ENCODE measurements at places on chromosomes 2 and 18.
A peak's percentile ranks its signal among the peaks of the same experiment; 100 is the strongest.

GRCh38 chr2:200306196-200306930, at the start of gene SPATS2L:
SPATS2L (plus strand) TSS chr2:200306693; CDS start chr2:200389245, 82,552 bp downstream.
- peak; percentile 44 for DNase-seq

DNA sequence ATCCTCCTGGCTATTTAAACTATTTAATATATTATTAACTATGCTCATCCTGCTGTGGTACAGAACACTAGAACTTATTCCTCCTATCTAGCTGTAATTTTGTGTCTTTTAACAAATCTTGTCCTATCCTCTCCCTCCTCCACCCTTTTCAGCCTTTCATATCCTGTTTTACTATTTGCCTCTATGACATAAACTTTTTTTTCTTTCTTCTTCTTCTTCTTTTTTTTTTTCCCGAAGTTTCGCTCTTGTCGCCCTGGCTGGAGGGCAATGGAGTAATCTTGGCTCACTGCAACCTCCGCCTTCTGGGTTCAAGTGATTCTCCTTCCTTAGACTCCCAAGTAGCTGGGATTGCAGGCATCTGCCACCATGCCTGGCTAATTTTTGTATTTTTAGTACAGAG, 201.5 kb downstream of the LPIN1 start:
- DNase-seq = no peak

DNA sequence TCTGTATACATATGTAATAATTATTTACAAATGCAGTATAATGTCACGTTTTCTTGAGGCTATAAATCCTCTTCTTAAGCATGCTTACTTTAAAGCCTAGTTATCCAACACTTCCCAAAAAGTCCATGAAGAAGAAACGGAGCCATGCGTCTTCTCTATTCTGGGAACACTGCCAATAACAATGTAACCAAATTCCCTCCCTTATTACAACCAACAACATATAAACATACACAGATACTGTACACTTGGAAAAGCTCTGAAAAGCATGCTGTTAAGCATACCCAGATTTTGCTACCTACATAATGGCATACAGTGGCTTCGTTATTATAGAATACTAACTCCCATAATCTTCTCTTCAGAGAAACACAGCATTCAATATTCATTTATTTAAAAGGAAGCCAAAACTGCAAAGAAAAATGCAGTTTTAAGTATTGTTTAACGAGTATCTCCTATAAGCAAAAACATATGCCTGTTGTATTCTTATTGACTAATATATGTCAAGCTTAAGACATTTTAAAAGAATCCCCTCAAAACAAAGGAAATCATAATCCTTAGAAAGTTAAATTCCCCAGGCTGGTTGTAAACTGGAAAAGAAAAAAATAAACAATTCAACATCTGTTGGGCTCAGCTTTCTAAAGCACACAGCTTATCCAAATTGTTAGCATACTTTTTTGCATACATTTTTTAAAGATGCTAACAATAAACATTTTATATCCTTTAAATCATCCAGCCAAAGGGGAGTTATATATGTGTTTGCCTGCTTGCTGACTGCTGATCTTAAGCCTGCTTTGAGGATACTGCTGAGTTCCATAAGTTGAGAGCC, 83.4 kb downstream of the SLC25A12 start:
- DNase-seq = no peak

DNA sequence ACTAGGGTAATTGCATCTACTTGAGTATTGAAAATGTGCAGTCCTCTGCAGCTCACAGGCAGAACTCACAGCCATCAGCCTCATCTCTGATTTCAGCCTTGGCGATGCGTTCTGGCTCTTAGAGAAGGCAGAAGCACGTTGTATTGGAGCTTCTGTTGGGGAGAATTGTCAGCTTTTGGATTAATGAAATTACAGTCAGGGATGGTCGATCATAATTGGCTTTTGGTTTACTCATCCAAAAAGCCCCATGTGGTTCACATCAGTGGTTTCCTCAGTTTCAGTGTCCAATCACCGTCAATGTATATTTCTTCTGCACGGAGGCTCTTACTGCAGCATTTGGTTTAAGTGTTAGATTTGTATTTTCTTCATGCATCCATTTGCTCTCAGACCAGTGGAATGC, 218.5 kb upstream of the SOX11 start:
- DNase-seq = no peak

- DNase-seq = no peak
Measured at GRCh38 chr2:14928056-14928455, 295.5 kb downstream of the LRATD1 start.

GRCh38 chr2:98876741-98877140, 59.3 kb downstream of the CRACDL start:
- DNase-seq = no peak

DNA sequence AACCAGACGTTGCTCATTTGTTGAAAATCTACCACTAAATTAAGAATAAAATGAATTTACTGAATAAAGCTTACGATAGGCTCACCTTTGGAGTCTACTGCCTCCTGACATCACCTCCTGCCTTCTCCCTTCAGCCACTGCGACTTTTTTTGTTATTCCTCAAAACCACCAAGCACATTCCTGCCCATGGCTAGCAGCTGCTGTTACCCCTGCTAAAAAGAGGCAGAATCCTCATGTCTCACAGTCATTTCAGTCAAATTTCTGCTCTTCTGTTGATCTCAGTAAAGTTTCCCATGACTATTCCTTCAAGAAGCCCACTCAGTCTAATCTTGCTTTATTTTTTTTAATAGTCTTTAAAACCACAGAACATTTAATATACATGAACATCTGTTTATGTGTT, 40.8 kb upstream of the ANKRD62 start:
- DNase-seq = no peak

DNA sequence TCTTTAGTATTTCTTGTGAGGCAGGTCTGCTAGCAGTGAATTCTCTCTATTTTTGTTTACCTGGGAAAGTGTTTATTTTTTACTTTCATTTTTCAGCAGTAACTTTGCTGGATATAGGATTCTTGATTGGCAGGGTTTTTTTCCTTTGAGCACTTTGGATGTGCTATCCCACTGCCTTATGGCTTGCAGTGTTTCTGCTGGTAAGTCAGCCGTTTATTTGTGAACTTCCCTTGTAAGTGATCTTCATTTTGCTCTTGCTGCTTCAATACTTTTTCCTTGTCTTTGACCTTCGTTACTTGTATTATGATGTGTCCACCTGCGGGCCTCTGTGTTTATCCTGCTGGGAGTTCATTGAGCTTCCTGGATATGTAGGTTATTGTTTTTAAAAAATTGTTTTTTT, 54.7 kb downstream of the SLC66A2 start:
- DNase-seq = no peak

DNA sequence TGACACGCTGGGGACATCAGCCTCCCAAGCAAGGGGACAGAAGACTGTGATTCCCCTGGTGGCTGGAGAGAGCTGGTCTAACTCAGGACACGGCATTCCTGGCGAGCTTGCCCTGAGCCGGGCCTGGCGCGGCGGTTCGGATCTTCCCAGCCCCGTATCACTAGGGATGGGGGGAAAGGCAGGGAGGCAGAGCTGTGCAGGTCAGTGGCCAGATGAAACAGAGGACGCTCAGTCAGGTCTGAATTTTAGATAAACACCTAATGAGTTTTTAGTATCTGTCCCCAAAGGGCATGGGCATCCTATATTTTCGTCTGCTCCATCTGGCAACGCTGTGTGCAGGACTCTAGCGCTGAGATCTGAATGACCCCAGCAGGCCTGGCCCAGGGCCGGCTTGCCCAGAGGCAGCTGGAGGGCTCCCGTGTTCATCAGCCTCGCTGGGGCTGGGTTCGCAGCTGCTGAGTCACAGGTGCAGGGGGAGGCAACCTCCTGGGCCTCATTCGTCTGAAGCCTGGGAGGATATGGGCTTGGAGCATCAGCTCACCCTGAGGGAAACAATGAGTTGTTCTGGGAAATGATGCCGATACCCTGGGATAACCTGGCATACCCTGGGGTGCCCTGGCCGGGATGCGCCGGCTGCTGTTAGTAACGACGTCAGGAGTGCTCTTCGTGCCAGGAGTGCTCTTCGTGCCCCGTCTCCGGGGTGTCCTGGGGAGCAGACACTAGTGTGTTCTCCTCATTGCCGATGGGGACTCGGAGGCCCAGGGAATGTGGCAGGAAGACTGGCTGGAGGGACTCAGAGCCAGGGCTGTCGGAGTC, 48.1 kb upstream of the HPCAL1 start:
- no peak for DNase-seq

DNA sequence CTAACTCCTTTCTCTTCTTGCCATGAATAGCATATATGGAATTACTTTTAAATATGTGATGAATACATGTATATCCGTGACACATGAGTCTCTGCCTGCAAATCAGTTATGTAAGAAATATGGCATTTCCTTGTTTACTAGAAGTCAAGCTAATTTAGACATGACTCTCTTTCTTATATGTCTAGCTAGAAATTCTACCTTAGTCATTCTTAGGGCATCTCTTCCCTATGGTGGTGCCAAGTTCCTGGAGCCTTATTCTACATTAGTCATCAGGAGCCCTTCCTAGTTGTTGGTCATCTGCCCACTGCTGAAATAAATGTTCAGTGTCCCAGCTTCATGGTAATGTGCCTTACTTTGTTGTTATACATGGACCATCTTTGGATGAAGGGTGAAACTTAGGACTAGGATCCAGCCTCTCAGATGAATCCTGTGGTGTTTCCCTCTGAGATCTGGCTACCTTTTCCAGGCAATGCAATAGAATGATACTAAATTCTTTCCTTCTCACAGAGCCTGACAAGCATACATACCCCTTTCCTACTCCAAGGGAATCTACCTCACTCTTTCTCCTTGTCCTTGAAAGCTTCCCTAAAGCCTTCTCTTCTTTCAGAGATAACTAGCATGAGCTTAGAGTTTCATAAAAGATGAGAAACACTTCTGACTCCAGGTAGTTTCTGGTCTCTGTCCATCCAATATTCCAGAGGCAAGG, 415.3 kb upstream of the VWC2L start:
- DNase-seq = no peak

DNA sequence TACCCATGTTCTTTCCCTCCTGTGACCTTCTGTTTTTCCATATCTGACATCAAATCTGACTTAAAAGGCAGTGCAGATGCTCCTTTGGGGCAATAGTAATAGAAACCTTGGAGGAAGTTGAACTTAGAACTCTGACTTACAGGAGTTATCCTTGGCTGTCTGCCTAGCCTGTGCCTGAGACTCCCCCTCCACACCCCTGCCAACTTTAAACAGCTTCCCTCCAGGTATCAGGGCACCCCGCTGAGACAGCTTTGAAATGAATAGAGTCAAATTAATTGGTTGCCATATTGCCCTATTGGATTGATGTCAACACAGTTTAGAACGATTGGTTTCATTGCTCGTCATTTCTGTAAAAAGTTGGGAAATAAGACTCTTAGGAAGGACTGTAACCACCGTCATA, 322.0 kb downstream of the PRKCE start:
- DNase-seq = no peak

- no peak for DNase-seq
Measured at GRCh38 chr18:32349728-32350395, 120.8 kb downstream of the GAREM1 start.
